DMS 273 treated with DMSO at 0.1 percent for 48 hours (cell line): ENCODE measurements at places on chromosomes 6 and 20.

DNA sequence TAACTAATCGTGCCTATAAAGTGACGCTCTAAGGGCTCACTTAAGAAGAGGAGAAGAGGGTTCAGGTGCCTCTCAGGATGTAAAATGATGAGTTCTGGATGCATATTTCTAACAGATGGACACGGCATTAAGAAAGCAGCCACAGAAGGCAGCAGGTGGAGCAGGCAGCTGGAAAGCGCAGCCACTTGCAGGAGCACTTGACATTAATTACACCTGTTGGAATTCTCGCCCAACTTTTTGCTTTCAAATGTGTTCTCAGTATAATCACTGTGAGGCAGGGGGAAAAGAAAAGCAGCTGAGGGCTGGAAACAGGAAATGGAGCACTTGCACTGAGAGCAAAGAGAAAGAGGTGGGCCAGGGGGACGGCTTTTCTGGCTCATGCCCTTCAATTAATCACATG lies 164.2 kb downstream of the NKAIN2 start:
- DNase-seq = peak; percentile 12

DNA sequence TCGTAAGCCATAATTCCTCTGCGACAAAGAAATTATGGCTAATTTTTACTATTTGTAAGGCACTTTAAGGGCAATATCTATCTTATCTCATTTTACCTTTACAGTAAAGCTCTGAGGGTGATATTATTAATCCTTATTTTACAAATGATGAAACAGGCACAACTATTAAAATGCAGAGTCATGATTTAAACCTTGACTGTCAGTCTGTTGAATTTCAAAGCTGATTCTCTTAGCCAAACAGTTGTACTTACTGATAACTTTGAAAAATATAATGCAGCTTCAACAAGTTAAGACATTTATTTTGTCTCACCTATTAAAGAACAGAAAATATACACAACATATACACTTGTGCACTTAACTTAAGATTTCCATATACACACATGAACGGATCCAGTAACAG lies 88.2 kb downstream of the SMPDL3A start:
- no peak for DNase-seq

DNA sequence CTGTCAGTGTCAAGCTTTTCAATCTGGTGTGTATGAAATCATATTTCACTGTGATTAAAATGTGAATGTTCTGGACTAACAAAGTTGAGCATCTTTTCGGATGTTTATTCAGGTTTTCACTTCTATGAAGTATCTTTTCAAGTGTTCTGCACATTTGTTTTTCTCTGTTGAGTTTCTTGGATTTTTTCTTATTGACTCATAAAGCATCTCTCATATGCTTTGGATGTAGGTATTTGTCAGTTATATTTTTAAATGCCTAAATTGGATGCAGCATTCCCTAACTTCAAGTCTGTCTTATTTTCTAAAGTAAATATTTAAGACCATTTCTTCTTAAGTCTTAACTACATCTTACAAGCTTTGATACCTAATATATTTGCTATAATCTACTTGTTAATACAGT lies 398.0 kb downstream of the PLCB1 start:
- DNase-seq = no peak

GRCh38 chr6:10411971-10412460 lies 2.9 kb downstream of the TFAP2A start:
- DNase-seq = peak; percentile 14

GRCh38 chr6:26394289-26394688 lies 7.8 kb upstream of the BTN3A1 start:
- peak; percentile 50 for DNase-seq

DNA sequence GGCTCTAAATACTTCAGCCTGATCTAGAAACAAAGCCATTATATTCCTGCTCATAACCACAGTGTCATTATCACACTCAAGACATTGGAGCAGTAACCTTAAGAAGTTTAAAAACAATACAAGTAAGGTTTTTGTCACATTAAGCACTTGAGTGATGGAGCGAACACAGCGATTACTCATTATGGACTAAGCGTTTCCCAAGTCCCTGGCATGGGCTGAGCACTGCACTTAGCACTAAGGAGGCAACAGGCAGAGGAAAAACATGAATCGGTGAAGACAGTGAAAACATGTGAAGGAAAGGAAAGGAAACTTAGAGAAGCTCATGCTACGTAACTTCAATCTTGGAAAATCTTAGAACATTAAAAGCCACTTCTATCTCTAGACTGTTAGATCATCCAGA lies 108.7 kb downstream of the SLC24A3 start:
- DNase-seq = no peak

- DNase-seq = no peak
Measured at GRCh38 chr6:143844006-143844405, 868 bp downstream of the LTV1 start.

DNA sequence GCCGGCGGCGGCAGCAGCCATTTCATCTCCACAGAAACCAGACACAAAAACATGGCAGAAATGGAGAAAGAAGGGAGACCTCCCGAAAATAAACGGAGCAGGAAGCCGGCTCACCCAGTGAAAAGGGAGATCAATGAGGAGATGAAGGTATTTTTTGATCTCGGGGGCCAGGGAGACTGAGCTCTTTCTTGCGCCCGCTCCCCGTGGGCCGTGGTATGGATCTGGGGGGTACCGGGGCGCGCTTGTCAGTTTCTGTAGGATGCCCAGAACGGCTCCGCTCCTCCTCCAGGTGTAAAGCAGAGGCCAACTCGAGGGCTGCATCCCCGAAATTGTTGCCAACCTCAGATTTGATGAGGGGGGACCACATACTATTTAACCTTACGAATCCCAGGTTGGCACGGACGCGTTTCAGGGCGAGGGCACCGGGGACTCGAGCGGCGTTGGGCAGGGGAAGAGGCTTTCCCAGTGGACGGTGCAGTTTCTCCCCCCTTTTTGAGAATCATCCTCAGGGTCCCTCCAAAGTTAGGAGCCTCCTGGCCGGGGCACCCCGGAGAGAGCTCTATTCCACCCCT lies 735 bp downstream of the SOBP start:
- DNase-seq = no peak

DNA sequence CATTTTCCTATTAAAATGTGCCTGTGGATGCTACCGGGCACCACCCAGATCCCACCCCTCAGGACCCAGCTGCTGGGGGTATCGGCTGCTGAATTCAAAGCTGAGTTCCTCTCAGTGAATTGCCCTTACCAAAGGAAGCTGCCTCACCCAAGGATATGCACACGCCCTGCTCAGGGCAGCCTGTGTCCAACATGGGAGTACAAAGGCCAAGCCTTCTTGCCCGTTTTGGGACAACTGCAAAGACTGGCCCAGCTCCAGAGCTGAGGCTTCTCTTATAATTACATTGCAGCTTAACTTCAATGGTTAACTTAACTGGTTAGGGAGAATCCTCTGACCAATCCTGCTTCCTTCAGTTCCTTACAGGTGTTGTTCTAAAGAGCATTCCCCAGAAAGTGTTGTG lies 19.8 kb upstream of the FANCE start:
- DNase-seq = no peak

DNA sequence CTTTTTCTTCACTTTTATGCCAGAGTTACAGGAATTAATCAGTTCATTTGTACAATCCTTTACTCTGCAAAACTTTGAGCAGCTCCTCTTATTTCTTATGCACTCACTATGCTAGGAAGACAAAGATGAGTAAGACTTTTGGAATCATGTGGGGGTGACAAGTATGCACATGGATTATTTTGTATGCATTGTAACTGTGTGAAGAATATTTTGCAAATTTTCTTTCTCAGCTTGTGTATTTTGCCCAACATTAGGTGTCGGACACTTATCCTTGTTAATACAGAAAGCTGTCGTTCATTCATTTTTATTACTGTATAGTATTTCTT lies 88.6 kb downstream of the PPP1R14C start:
- no peak for DNase-seq

GRCh38 chr6:34457382-34457741 lies 8.5 kb upstream of the PACSIN1 start:
- DNase-seq = no peak

GRCh38 chr6:3841711-3842565 lies 7.2 kb upstream of the FAM50B start:
- no peak for DNase-seq

- DNase-seq = no peak
Measured at GRCh38 chr20:1825507-1825906, 69.7 kb upstream of the SIRPA start.

DNA sequence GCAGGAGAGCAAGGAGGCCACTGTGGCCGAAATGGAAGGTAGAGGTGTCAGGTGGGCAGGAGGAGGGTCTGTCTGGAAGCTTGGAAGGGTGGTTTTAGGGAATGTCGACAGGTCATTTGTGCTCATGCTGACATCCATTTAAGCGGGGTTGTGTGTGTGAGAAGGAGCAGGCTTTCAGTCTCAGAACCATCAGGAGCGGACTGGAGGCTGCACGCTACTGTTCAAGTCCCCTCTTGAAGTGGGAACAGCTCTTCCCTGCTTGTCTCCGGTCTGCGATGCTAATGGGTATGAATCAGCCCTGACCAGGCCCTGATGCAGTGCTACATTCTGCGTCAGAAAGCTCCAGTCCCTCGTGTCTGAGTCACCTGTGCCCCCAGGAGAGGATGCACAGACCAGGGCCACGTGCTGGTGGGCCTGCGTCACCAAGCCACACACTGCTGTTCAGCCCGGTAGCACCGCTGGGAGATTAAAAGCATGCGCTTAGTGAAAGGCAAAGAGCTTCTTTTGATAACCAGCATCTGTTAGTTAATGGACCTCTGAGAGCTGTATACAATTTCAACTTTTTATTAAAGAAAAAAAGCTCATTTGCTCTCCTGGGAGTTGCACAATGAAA lies 58.0 kb downstream of the APCDD1L start:
- no peak for DNase-seq

DNA sequence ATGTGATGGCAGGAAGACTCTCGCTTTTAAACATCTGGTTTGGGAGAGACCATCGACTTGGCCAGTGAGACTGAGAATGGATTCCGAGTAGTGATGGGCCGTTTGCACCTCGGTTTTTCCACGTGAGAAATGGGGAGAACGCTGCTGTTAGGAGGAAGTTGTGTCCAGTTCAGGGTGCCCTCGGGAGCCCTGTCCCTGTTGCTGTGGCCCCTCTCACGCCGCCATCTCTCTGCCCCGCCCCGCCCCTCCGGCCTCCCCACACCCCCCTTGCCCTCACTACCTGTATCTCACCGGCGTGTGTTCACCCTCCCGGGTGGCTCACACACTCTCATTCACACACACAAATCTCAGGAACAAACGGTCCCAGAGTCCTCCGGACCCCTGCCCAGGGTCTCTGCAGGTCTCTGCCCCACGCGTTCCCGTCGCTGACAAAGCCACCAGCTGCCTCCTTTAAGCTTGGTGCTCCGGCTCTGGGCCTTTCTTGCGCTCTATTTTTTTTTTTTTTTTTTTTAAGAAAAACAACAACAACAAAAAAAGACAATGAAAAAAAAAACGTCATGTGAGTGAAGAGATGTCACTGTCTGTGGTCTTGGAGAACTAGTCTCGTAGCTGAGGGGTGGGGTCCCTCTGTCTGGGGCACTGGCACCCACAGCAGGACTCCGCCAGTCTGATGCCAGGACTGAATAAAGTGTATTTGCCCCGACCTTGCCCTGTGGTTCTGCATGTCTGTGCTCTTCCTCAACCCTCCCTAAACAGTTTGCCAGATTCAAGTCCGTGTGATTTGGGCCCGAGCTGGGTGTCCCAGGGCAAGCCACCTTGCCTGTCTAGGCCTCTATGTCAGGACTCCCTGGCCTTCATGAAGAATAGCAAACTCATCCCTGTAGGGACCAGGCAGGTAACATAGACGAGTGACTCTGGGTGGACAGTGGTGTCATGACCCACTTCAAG lies 2.9 kb downstream of the SOX12 start:
- DNase-seq = no peak

GRCh38 chr6:136468711-136469110 lies 81.5 kb downstream of the MAP7 start:
- no peak for DNase-seq

DNA sequence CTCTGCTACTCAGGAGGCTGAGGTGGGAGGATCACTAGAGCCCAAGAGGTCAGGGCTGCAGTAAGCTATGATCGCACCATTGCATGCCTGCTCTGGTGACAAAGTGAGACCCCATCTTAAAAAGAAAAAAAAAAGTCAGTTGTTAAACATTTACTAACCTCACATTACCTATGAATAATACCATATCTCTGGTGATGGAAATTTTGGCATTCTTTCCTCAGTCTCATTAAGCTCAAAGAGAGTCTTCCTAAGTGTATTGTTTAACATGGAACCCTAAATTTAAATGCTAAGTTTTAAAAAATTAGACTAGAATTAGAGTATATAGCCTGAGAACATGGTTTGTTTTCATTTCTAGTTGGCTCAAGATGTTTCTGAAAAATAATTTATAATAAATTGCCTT lies 11.3 kb upstream of the BFSP1 start:
- DNase-seq = no peak

- DNase-seq = no peak
Measured at GRCh38 chr20:63529180-63529860, 7.9 kb downstream of the PTK6 start.

DNA sequence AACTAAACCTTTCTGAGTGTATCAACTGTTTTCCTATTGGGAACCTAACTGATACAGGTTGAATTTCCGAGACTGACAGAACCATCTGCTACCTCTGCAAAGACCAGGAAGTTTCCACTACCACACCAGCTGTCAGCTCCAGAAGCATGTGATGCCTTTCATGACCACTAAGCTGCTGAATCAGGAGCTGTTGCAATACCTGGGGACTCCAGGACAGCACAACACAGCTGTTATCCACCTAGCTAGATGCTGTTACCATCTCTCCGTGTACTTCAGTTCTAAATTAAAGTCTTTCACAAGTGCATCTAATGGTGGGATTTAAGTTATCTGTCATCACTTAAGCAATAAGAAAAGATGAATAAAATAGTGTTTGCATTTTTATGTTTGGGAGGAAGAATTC lies 158.2 kb upstream of the IMPG1 start:
- no peak for DNase-seq

DNA sequence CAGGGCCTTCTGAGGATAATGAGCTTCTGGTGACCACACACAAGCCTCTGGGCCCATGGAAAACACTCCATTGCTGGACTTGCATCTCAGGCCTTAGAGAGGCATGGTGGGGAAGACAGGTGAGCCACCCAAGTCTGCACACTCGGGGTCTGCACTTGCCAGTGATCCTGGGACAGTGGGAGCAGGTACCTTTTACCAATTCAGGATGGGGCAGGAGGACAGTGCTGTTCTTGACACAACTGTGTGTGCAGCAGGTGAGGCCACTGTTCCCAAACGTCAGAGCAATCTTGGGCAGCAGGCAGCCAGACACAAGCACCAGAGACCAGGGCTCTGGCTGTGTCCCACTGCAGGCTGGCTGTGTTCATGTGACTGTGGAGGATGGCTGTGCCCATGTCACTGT lies 221.3 kb downstream of the ERMARD start:
- no peak for DNase-seq

DNA sequence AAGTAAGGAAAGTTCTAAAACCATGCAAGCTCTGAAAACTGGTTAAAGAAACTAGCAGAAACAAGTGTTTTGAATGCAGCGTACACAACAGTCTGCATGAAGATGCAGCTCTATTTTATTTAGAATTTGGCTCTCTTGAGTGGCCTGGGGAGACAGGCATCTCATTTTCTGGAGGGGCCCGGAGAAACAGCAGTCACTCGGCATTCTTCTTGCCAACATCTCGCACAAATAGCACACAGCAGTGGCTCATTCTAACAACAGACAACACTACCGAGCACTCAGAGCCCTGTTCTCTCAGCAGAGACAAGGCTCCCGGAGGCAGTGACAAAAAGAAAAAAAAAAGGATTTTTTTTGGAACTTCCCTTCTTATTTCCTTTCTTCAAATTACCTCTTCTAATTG lies 108.5 kb upstream of the STMND1 start:
- DNase-seq = no peak

GRCh38 chr6:151109361-151109760 lies 130.4 kb upstream of the AKAP12 start:
- DNase-seq = no peak
